GM23248 (cell line): ENCODE measurements at places on chromosomes 7 and 10. TPM values are rescaled to one million over a fixed set of nuclear protein-coding genes. Genes with fewer than 3 reads are reported as not detected.

GJD4 gene
- not detected in 2 replicates for total RNA-seq

MYH16 gene
- total RNA-seq = not detected in 2 replicates

TACR2 gene
- 0.54 TPM in 1 of 2 replicates, not detected in the other for total RNA-seq

STYXL1 gene
- 31.5 and 42.5 TPM in 2 replicates for total RNA-seq

TSPAN33 gene
- total RNA-seq = 0.76 TPM in 2 replicates

KCP gene
- not detected in 2 replicates for total RNA-seq

PRSS2 gene
- not detected in 2 replicates for total RNA-seq

CNTNAP2 gene
- total RNA-seq = not detected in 2 replicates

SORCS1 gene
- not detected in 2 replicates for total RNA-seq

SCIN gene
- 0.13 and 0.32 TPM in 2 replicates for total RNA-seq

CTAGE6 gene
- 0.22 TPM in 1 of 2 replicates, not detected in the other for total RNA-seq

ADCY1 gene
- total RNA-seq = 0.11 TPM in 1 of 2 replicates, not detected in the other

DNA sequence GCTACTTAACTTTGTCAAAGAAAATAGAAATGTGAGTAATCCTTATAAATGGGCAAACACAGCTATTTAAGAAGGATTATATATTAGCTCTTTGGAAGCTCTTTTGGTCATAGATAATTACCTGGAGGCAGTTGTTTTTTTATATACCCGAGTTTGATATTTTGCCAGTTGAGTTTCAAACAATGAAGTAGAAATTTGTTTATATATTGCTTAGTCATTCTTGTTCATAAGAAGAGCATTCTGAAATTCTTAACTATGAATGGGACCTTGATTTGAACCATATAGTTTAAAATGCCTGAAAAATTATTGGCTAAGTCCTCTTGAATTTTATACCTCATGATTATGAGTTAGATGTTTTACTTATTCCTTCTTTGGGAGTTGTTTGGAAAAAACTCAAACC, 36.4 kb downstream of the MINPP1 start:
- H3K27me3 ChIP-seq = no peaks in the 10 kb centered on the region
- H3K4me3 ChIP-seq = no peak overlapping the region
- DNase-seq = peak; percentile 62
- peaks cover 70% of the 10 kb centered on the region for H3K4me1 ChIP-seq
- H3K36me3 ChIP-seq = no peaks in the 10 kb centered on the region
- H3K27ac ChIP-seq = peak overlapping the region; percentile 57

DNA sequence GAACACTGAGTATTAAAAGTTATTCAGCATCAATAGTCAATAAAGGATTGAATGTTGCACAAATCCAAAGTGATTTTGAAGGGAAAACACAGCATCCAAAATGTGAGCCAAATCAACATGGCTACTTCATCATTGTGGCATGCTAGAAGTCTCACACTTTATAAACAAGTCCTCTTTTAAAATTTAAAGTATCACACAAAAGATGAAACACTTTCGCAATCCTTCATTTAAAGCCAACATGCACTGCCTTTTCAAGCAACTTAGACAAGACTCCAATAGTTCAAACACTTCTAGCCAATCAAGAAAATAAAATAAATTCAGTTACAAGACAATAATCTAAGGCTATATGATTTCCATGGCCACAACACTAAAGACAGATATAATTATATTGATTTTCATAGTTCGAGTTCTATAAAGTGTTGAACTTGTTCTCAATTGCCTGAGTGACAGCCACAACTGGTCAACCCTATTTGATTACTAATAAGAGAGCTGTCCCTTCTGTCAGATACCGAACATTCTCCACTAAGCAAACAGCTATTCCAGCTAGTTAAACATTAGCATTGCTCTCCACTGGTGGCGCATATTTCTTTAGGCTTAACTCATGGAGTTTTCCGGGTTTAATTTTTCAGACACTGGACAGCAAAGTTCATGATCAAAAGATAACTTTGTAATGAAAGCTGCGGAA, 8.3 kb downstream of the EBF3 start:
- no peak for DNase-seq
- H3K36me3 ChIP-seq = no peaks in the 10 kb centered on the region
- no peak overlapping the region for H3K27ac ChIP-seq
- H3K4me1 ChIP-seq = no peaks in the 10 kb centered on the region

- no peaks in the 10 kb centered on the region for H3K4me1 ChIP-seq
- H3K27me3 ChIP-seq = no peaks in the 10 kb centered on the region
- no peaks in the 10 kb centered on the region for H3K36me3 ChIP-seq
- H3K27ac ChIP-seq = no peak overlapping the region
- DNase-seq = no peak
- no peak overlapping the region for H3K4me3 ChIP-seq
Observed at GRCh38 chr7:10472115-10472514, 501.6 kb upstream of the PHF14 start.

- no peak overlapping the region for H3K27ac ChIP-seq
- H3K4me1 ChIP-seq = no peaks in the 10 kb centered on the region
- DNase-seq = no peak
- H3K4me3 ChIP-seq = no peak overlapping the region
Observed at GRCh38 chr7:108908456-108908855, 338.8 kb downstream of the DNAJB9 start.

DNA sequence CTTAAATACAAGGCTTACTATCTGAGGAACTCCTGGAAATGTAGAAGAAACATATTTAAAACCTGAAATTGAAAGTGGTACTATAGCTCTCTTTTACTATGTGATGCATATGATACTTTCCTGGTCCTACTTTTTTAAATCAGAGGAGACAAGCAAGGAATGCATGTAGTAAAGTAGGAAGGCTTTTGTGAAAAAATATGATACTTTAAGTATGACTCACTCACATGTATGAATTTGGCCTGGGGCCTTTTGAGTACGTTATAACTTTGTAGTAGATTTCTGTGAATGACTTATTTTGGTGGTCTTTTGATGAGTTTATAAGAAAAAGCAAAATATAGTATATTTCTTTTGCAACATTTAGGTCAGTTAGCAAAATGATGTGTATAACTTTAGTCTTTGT, 53.8 kb downstream of the TAX1BP1 start:
- no peak overlapping the region for H3K27ac ChIP-seq
- DNase-seq = peak; percentile 72
- H3K36me3 ChIP-seq = peaks cover 50% of the 10 kb centered on the region
- H3K27me3 ChIP-seq = no peaks in the 10 kb centered on the region
- H3K4me1 ChIP-seq = peaks cover 11% of the 10 kb centered on the region

DNA sequence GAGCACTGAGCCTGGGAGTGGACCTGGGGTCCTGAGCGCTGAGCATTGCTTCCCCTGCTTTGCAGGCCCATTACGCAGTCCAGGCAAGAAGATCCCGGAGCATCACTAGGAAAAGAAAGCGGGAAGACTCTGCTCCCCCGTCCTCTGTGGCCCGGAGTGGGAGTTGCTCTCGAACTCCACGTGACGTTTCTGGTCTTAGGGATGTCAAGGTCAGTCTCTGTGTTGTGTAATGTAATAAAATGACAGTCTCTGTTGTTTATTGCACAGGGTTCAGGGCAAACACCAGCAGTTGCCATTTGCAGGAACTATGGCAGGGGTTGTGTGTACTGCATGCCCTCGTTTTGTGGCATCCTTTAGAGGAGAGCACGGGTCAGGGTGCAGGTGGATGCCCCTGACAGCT, 10.0 kb downstream of the IDI2 start:
- H3K4me1 ChIP-seq = no peaks in the 10 kb centered on the region
- peaks cover 66% of the 10 kb centered on the region for H3K36me3 ChIP-seq
- H3K4me3 ChIP-seq = no peak overlapping the region
- H3K27ac ChIP-seq = no peak overlapping the region

DNA sequence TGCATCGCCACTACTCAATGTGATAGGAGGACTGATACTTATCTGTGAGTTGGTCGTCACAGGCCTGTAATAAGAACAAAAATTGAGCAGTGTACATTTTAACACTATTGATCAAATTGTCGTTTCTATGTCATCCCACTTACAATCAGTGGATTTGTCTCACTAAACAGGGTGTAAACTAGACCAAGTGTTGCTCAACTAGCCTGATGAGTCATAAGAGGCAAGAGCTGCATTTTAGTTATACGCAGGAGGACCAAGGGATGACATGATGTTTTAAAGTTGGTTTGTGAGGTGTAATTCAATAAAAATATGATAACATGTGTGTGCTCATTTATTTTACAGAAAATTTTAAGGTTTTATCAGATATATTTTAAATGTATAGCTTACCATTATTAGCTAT, 1239.2 kb downstream of the REEP3 start:
- no peaks in the 10 kb centered on the region for H3K4me1 ChIP-seq
- H3K27ac ChIP-seq = no peak overlapping the region
- H3K27me3 ChIP-seq = no peaks in the 10 kb centered on the region
- no peaks in the 10 kb centered on the region for H3K36me3 ChIP-seq
- DNase-seq = peak; percentile 7

GRCh38 chr7:25024066-25024465, 44.1 kb upstream of the OSBPL3 start:
- H3K4me3 ChIP-seq = no peak overlapping the region
- H3K27me3 ChIP-seq = no peaks in the 10 kb centered on the region
- no peak overlapping the region for H3K27ac ChIP-seq
- H3K4me1 ChIP-seq = peaks cover 44% of the 10 kb centered on the region
- no peaks in the 10 kb centered on the region for H3K36me3 ChIP-seq

GRCh38 chr10:48957361-48958151, 17.9 kb upstream of the LRRC18 start:
- no peak for DNase-seq
- no peaks in the 10 kb centered on the region for H3K4me1 ChIP-seq
- peaks cover 32% of the 10 kb centered on the region for H3K27me3 ChIP-seq
- no peak overlapping the region for H3K4me3 ChIP-seq
- no peak overlapping the region for H3K27ac ChIP-seq

DNA sequence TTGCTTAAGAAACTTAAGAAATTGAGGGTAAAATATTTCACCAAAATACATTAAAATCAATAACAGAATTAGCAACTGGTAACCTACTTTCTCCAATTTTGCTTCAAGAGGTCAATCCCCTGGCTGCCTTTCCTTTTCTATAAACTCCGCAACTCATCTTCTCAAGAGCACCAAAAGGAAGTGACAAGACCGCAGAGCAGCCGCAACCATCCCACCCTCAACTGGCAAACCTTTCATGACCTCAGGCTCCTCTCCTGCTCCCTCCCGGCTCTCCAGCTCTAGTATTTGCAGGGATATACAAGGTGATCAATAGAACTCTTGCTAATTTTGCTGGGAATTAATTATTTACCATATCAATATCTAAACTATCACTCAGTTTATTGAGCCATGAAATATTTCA, 88.9 kb downstream of the ATE1 start:
- no peaks in the 10 kb centered on the region for H3K27me3 ChIP-seq
- H3K36me3 ChIP-seq = no peaks in the 10 kb centered on the region
- DNase-seq = no peak
- no peak overlapping the region for H3K4me3 ChIP-seq
- H3K27ac ChIP-seq = no peak overlapping the region

- H3K36me3 ChIP-seq = no peaks in the 10 kb centered on the region
- no peaks in the 10 kb centered on the region for H3K4me1 ChIP-seq
- peak; percentile 53 for DNase-seq
- no peak overlapping the region for H3K27ac ChIP-seq
- no peak overlapping the region for H3K4me3 ChIP-seq
Observed at GRCh38 chr7:117673839-117674238, 194.0 kb downstream of the CFTR start.
